Gastrocnemius medialis (tissue), 4 donors: ENCODE measurements at places on chromosomes 1 and 21. TPM values are rescaled to one million over a fixed set of nuclear protein-coding genes. Genes with fewer than 3 reads are reported as not detected.

- DNase-seq, result no peak
These were observed 3.9 kb upstream of the HES4 start for GRCh38 chr1:1003618-1004419.

GRCh38 chr1:207402744-207403143, 51.4 kb upstream of the CR2 start:
- DNase-seq, result no peak

ATP1A2 gene
- 302 TPM for total RNA-seq

DNA sequence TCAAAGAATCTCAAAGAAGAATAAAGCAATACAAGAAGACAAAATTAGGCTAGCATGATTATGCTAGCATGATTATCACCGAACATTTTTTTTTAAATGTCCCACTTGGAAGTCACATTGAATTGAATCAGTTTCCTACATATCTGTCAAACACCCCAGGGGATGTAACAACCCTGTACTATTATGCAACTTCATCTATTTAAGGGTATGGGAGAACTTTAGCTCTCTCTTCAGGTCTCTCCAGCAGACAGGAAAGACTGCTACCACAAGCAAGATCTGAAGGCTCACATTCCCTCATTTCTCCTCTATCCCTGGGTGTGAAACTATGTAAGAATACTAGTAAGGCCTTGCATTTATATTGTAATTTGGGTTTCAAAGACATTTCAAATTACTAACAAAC, 52.8 kb downstream of the EDEM3 start:
- no peak for DNase-seq

GRCh38 chr21:16583556-16583955, 853.8 kb downstream of the USP25 start:
- DNase-seq, result no peak

ALX3 gene
- not detected for total RNA-seq

GRCh38 chr21:45542242-45542666, at the start of gene SLC19A1:
TSS of gene SLC19A1 (minus strand) at chr21:45542440. CDS start at chr21:45537959, 4,481 bp downstream.
- no peak for DNase-seq

DNA sequence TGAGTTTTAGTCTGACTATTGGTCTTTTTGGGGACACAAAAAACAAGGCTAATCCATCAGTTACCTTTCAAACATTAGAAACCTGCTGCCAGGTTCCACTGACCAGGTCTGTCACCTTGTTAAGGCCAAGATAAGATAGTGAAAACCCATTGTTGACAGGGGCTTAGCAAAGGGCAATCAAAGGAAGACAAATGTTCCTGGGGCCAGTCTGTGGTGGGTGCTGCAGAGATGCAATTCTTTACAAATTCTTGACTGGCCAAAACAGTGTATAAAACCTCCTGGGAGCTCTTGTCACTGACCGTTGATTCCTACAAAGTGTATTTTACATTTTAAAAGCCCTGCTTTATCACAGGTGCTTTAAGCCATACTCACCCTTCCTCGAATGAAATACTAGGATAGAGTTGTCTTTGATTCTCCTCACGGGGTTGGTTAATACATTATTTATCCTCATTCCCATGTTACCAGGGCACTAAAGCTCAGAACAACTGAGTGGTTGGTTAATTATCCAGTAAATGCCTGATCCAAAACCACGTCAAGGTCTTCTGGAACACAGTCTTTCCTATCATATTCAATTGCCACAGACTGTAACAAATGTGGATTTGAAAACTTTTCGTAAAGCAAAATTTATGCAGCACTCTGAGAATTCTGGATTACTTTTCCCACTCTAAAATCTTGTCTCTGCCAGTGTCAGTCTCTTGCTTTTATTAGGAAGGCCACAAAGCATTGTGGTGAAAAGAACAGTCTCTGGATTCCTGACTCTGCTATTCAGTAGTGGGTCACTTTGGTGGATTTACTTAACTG, 77.2 kb downstream of the NRIP1 start:
- no peak for DNase-seq

PROX1 gene
- 5.7 TPM for total RNA-seq

CACNA1S gene
- 83.9 TPM for total RNA-seq

GRCh38 chr21:43702785-43703034, 16.2 kb upstream of the PDXK start:
- no peak for DNase-seq

GPX7 gene
- 1.7 TPM for total RNA-seq

DNA sequence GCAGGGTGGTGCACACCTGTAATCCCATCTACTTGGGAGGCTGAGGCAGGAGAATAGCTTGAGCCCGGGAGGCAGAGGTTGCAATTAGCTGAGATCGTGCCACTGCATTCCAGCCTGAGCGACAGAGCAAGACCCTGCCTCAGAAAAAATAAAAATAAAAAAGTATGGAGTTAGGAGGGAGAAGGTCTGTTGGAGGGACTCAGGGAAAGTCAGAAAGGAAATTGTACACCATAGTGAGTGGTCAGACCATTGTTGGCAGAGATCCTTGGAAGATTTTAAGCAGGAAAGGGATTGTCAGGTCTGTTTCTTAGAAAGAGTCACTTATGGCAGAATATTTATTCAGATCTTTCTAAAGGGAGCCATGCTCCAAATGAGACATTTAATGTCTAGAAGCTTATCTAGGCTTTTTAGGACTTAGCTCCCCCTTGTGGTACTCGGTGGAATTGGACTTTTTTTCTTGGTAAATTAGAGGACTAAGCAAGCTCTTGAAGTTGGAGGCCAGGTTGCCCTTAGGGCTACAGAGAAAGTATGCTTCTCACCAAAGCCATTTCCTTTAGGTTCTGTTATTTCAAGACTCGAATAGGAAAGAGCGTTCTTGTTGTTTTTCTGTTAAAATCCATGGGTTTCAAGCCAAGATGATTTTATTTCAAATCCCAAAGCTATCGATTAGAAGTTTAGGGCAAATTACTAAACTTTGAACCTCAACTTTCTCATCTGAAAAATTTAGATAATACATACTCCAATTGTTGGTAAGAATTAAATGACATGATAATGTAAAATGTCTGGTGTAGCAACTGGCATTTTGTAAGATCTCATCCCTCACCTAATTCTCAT, 16.5 kb downstream of the MIA3 start:
- DNase-seq, result no peak

- no peak for DNase-seq
These were observed 64.2 kb upstream of the RCC1 start for GRCh38 chr1:28441674-28442073.

- no peak for DNase-seq
These were observed 201.6 kb downstream of the PBX1 start for GRCh38 chr1:164760569-164760968.

DNA sequence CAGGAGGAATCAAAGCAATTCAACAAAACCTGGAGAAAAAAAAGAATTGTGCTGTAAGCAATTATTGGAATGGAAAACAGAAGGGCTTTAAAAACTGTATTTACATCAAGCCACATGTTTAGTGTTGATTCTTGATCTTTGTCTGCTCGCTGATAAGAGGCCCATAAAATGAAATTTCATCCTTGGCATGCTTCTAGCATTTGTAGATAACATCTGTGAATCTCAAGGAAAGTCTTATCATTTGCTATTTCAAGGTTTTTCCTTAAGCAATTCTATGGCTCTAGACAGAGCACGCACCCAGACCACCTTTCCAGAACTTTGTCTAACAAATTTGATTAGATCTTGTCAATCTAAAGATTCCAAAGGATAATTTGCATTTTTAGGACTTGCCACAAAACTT, 181.0 kb upstream of the FGGY start:
- DNase-seq, result no peak

- peak; percentile 40 for DNase-seq
These were observed 28.0 kb downstream of the CRYAA start for GRCh38 chr21:43196826-43197225.

DNA sequence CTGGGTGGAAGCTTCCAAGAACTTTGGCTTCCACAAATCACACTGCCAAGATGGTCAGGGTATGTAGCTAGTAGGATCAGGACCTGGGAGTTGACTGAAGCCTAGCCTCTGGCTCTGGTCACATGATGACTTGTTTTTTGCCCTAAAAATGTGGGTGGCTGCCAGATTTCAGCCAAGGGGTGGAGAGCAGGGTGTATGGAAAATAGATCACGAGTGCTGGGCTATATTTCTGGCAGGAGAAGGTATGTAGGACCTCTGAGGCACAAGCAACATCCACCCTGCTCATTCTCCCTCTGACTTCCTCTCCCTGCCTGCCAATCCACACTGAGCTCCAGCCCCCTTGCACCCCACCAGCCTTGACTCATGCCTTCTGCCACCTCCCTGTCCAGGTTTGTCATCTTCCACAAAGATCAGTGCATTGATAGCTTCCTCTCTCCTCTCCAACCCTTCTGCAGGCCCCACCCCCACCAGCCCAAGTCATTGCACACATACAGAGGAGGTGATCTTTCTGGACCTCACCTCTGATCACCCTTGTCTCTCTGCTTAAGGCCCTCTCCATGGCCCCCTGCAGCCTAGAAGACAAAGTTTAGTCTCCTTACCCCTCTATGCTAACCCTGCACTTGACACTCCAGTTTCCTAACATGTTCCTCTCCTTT, 8.3 kb upstream of the CYP4B1 start:
- DNase-seq, result no peak

GRCh38 chr1:31703431-31704270, at the start of gene COL16A1:
TSS of gene COL16A1 (minus strand) at chr1:31704017. CDS start at chr1:31702193, 1,824 bp downstream.
- peak; percentile 62 for DNase-seq

SH3BGR gene
- 122 TPM for total RNA-seq

DNA sequence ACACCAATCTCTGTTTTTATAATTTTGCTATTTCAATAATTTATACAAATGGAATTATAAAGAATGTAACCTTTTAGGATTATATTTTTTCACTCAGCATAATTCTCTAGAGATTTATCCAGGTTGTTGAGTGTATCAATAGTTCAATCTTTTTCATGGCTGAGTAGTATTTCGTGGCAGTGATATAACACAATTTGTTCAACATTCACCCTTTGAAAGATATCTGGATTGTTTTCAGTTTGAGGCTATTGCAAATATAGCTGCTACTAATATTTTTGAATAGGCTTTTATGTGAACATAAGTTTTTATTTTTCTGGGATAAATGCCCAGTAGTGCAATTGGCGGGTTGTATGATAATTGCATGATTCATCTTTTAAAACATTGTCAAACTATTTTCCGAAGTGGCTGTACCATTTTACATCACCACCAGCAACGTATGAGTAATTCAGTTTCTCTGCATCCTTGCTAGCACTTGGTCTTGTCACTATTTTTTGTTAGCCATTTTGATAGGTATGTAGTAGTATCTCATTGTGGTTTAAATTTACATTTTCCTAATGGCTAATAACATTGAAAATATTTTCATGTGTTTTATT, 55.6 kb upstream of the ABCD3 start:
- no peak for DNase-seq

FNDC5 gene
- total RNA-seq, result 127 TPM

GRCh38 chr1:33367485-33368405, 46.8 kb upstream of the A3GALT2 start:
- DNase-seq, result peak; percentile 81

GRCh38 chr21:44875316-44875700, 1.8 kb upstream of the PTTG1IP start:
- DNase-seq, result no peak

- no peak for DNase-seq
These were observed 296.8 kb downstream of the PBX1 start for GRCh38 chr1:164855716-164856329.

GJA8 gene
- total RNA-seq, result not detected

- DNase-seq, result peak; percentile 67
These were observed 84.2 kb downstream of the SH3GLB1 start for GRCh38 chr1:86788300-86789206.

DNA sequence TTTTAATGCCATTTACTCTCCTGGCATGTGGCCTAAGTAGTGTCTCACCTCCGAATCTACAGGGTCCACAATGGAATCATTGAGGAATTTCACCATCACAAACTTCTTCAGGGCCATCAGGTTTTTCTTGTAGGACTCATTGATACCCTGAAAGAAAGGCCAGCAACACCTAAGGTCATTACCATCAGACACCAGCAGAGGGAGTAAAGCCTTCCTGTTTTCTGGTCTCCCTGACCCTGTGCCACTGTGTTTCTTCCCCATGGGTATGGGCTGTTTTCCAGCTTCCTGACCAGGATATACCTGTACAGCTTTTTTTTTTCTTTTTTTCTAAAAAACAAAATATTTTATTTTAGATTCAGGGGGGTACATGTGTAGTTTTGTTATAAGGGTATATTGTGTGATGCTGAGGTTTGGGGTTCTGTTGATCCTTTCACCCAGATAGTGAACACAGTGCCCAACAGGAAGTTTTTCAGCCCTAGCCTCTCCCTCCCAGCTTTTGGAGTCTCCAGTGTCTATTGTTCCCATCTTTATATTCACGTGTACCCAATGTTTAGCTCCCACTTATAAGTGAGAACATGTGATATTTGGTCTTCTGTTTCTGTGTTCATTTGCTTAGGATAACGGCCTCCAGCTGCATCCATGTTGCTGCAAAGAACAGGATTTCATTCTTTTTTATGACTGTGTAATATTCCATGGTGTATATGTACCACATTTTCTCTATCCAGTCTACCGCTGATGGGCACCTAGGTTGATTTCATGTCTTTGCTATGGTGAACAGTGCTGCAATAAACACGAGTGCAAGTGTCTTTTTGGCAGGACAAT, 18.3 kb downstream of the PPT1 start:
- DNase-seq, result no peak

ALPL gene
- total RNA-seq, result 0.90 TPM

- no peak for DNase-seq
These were observed 20.9 kb downstream of the FGGY start for GRCh38 chr1:59317780-59318179.

DNA sequence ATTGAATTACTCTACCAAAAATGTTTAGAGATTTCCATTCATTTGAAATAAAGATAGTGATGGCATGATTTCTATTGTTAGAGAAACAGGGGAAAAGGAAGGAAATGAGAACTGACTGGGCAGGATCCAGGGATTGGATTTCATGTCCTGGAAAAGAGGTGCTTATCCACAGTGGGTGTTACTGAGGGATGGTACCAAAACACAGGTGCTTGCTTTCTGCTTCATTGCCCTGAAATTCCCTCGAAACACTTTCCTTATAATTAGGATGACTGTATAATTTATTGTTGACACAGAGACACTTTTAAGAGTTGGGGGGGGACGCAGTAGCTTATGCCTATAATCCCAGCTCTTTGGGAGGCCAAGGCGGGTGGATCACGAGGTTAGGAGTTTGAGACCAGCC, 185.0 kb upstream of the KCNK2 start:
- DNase-seq, result no peak

DNA sequence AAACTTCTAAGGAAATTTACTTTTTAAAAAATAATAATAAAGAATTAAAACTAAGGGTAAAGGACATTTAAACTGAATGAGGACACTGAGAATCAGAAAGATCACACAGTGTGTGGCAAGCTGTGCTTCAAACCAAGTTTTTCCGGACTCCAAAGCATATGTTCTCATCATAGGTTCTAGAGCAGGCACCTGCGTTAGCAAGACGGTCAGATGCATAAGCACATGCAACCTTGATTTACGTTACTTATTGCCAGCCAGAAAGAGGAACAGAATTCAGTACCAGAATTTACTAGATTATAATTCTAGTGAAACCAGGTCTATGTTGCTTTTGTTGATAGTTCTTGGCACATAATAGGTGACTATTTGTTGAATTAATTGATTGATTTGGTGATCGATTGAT, 6.2 kb upstream of the LBR start:
- DNase-seq, result no peak

GRCh38 chr1:26537951-26538352, 8.4 kb downstream of the RPS6KA1 start:
- DNase-seq, result peak; percentile 19

GRCh38 chr1:168686666-168687065, 42.3 kb downstream of the DPT start:
- DNase-seq, result no peak
